Smooth muscle cell of the pulmonary artery (primary cell): ENCODE measurements at places on chromosomes 3 and 15. TPM values are rescaled to one million over a fixed set of nuclear protein-coding genes. Genes with fewer than 3 reads are reported as not detected.

IP6K2 gene
- total RNA-seq: 33.9 and 34.5 TPM in 2 replicates

TMEM39A gene
- 80.6 and 99.4 TPM in 2 replicates for total RNA-seq

CKMT1A gene
- total RNA-seq: not detected in 2 replicates

DPP8 gene
- total RNA-seq: 46.2 and 51.0 TPM in 2 replicates

RAB6B gene
- 1.7 and 4.2 TPM in 2 replicates for total RNA-seq

MLH1 gene
- total RNA-seq: 36.2 and 36.4 TPM in 2 replicates

SCN5A gene
- total RNA-seq: 0.23 and 0.72 TPM in 2 replicates

MGLL gene
- 77.0 and 77.5 TPM in 2 replicates for total RNA-seq

MESP1 gene
- total RNA-seq: 0.20 and 0.26 TPM in 2 replicates

QARS1 gene
- total RNA-seq: 224 and 239 TPM in 2 replicates

FETUB gene
- total RNA-seq: not detected in 2 replicates

PBRM1 gene
- total RNA-seq: 81.0 and 91.2 TPM in 2 replicates

ECE2 gene
- total RNA-seq: 0.17 TPM in 1 of 2 replicates, not detected in the other

REC114 gene
- total RNA-seq: not detected in 2 replicates

USP50 gene
- 0.13 TPM in 1 of 2 replicates, not detected in the other for total RNA-seq

ACOX2 gene
- total RNA-seq: 18.3 and 22.9 TPM in 2 replicates

CD276 gene
- total RNA-seq: 198 and 230 TPM in 2 replicates

SLMAP gene
- 45.2 and 50.3 TPM in 2 replicates for total RNA-seq

MB21D2 gene
- total RNA-seq: 3.7 and 5.1 TPM in 2 replicates

TMEM207 gene
- not detected in 2 replicates for total RNA-seq

CLSTN2 gene
- 0.33 and 1.6 TPM in 2 replicates for total RNA-seq

ZNF860 gene
- 0.33 and 0.46 TPM in 2 replicates for total RNA-seq

TRH gene
- total RNA-seq: 0.10 and 0.20 TPM in 2 replicates

ELL3 gene
- total RNA-seq: 3.0 and 3.1 TPM in 2 replicates

SLC12A8 gene
- total RNA-seq: 13.2 and 17.9 TPM in 2 replicates

TRIM42 gene
- total RNA-seq: not detected in 2 replicates

GOLGA6L10 gene
- 0.85 and 1.3 TPM in 2 replicates for total RNA-seq

CAPN3 gene
- 1.6 and 2.7 TPM in 2 replicates for total RNA-seq

LCTL gene
- total RNA-seq: 0.17 and 1.6 TPM in 2 replicates

ZKSCAN7 gene
- total RNA-seq: 4.8 and 5.5 TPM in 2 replicates

CADPS gene
- 0.17 and 3.3 TPM in 2 replicates for total RNA-seq

HRG gene
- total RNA-seq: not detected in 2 replicates

COL7A1 gene
- 32.6 and 40.7 TPM in 2 replicates for total RNA-seq

PAQR9 gene
- total RNA-seq: 0.20 and 0.36 TPM in 2 replicates

GRAMD2A gene
- total RNA-seq: 0.33 and 0.46 TPM in 2 replicates

SLC51B gene
- total RNA-seq: not detected in 2 replicates

WDR49 gene
- 0.07 and 0.56 TPM in 2 replicates for total RNA-seq

FBXW12 gene
- not detected in 2 replicates for total RNA-seq

ZNF620 gene
- total RNA-seq: 0.83 and 2.0 TPM in 2 replicates

CCDC191 gene
- 2.0 and 2.4 TPM in 2 replicates for total RNA-seq
